ENCODE measurements at places on chromosomes 2 and 18.

DNA sequence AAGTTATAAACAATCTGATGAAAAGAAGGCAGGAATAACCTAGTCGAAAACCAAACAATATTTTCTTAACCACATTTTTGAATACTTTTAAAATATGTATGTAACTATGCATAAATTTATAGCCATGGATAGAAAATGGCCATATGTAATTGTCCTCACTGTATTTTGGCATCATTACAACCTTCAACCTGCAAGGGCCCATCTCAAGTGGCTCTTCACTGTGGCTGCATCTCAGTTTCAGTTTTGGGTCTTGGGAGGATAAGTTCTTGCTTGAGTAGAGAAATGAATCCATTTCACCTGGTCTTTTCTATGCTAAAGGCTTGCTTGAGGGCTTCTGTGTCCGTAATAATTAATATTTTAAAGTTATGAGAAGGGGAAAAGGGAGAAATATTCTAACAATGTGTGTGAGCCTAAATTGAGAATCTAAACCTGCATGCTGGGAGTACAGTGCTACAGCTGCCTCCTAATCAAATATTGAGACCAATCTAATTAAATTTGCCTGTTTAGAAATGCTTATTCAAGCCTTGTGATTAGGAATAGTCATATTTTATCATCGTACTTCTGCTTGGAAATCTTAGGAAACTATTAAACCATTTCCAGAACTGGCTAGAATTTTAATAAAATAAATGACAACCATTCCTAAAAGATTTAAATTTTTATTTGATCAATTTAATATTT lies 92.5 kb downstream of the EML4 start:
- DNase-seq = no peak

DNA sequence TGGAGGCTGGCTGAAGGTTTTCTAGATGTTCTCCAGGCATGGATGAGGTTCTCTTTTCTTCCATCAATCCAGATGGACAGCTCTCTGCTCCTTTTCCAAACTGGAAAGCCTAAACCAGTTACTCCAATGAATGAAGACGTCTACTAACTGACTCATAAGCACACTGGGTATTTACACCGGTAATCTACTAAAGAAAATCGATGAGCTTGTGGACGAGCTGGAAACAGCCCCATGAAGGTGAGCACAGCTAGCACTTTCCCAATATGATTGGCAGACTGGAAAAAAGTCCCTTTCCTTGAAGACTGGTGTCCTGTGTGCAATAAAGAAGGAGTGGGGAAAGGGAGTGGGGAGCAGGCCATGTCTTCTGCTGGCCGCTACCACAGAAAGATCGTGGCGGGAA lies 84.0 kb downstream of the ACTR2 start:
- no peak for DNase-seq

DNA sequence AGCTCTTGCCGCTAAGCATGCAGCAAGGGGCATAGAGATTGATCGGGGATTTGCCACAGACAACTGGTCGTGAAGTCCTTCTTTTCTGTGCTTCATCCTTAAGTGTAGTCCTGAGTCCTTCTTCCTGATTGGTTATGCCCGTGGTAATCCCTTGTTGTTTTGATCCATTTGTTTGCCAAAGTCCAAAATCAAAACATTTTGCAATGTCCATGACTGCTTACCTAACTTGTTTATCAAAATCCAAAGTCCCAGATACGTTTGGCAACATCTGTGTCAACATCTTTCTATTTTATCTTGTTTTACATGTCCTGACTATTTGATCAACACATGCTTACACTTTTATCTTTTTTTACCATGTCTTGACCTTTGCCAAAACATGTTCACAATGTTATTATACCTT lies 229.0 kb upstream of the ZNF804A start:
- no peak for DNase-seq

DNA sequence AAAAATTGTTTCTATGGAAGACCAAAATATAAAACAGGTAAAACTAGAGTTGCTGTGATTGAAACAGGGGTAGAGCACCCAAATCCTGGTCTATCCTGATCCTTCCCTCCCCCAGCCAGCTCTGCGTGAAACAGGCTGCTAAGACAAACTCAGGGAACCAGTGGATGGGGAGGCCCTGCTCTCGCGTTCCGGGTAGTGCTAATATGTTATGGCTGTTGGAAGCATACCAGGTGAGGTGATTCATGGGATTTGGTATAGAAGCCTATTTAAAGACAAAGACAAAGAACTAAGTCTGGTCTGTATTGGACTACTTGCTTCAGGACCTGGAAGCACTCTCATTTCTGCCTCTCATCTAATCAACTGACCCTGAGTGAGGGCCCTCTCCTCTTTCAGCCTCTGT lies 63.0 kb upstream of the CCBE1 start:
- no peak for DNase-seq

Measured in activated gamma-delta T cell (primary cell).